ENCODE measurements at places on chromosomes 11 and 22.

- DNase-seq = no peak
Measured at GRCh38 chr11:119055901-119056300, 1.1 kb downstream of the HYOU1 start.

- DNase-seq = peak; percentile 67
Measured at GRCh38 chr11:72812967-72813739, 1.1 kb upstream of the ATG16L2 start.

DNA sequence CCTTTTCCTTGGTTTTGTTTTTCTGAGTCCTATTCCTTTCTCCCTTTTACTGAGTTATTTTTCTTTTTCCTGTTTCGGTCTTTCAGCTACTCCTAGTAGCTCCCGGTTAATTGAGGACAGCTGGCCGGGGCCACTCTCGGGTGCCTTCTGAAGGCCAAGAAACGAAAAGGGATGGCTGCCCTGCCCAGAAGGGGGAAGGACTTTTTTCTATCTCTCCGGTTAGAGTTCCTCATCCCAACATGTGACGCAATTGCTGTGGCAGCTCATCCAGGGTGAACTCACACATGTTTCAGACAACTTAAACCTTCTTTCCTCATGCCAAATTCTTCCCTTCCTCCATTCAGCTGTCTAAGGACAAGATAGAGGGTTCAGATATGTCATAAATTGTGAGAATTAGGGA, 83.6 kb downstream of the PIWIL4 start:
- no peak for DNase-seq

DNA sequence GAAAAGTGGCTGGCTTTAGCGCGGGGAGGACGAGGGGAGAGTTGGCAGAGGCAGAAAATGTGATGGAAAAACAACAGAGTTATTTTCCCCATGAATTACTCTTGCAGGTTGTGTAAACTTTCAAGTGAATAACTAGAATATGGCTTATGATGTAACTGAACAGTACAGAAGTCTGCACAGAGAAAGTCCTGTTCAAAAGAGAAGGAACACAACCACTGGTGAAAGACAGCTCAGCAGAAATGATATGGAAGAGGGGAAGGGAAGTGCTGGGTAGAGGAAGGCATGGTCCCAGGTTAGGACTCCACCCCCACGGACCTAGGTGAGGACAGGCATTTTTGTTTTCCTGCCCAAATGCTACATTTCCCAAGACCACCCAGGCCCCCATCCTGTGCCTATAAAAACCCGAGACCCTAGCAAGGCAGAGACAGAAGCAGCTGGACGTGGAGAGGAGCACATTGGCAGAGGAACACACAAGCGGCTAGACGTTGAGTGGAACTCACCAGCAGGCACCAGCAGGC, 77.7 kb downstream of the MAML2 start:
- no peak for DNase-seq

GRCh38 chr11:29628609-29629008, 388.2 kb downstream of the KCNA4 start:
- no peak for DNase-seq

- no peak for DNase-seq
Measured at GRCh38 chr22:25702571-25703167, 39.3 kb upstream of the MYO18B start.
